T1000 (cell line): ENCODE measurements at places on chromosomes 5 and 9.
A peak's percentile ranks its signal among the peaks of the same experiment; 100 is the strongest.

GRCh38 chr5:66882606-66883227, 286.5 kb downstream of the MAST4 start:
- DNase-seq: no peak

- no peak for DNase-seq
Observed at GRCh38 chr5:142307146-142307890, 17.5 kb downstream of the SPRY4 start.

GRCh38 chr9:137230705-137231371, at the start of gene SLC34A3:
SLC34A3 (plus strand) TSS chr9:137230901; CDS start chr9:137231703, 802 bp downstream.
- DNase-seq: no peak

DNA sequence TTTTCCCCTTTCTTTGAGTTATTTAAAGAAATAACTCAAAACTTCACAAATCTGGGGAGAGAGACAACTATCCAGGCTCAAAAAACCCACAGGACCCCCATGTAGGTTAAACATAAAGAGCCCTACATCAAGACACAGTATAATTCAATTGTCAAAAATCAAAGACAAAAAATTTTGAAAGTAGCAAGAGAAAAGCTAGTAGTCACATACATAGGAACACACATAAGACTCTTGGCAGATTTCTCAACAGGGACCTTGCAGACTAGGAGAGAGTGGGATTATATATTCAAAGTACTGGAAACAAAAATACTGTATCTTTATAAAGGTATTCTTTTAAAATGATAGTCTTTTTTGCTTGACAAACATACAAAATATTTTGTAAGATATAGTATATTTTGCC, 296.9 kb downstream of the OSTF1 start:
- no peak for DNase-seq

- DNase-seq: no peak
Observed at GRCh38 chr5:171840711-171841522, 55.3 kb downstream of the SMIM23 start.

- DNase-seq: no peak
Observed at GRCh38 chr5:178586396-178586795, 3.8 kb downstream of the COL23A1 start.

DNA sequence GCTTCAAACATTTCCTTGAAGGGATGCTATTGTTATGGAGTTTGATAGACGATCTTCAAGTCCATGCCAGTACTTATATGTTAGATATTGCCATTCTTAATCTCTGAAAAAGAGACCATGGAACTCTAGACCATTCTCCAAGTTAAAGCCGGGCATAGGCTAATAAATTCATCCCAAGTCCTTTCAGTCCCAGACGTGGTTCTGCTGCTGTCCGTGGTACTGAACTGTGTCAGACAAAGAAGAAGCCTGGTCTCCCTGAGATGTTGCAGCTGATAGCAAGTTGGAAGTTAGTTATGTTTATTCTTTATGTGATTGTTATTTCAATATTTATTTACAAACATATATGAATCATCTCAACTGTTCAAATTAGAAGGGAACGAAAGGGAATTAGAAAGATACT, 158.7 kb downstream of the NMUR2 start:
- peak; percentile 1 for DNase-seq

DNA sequence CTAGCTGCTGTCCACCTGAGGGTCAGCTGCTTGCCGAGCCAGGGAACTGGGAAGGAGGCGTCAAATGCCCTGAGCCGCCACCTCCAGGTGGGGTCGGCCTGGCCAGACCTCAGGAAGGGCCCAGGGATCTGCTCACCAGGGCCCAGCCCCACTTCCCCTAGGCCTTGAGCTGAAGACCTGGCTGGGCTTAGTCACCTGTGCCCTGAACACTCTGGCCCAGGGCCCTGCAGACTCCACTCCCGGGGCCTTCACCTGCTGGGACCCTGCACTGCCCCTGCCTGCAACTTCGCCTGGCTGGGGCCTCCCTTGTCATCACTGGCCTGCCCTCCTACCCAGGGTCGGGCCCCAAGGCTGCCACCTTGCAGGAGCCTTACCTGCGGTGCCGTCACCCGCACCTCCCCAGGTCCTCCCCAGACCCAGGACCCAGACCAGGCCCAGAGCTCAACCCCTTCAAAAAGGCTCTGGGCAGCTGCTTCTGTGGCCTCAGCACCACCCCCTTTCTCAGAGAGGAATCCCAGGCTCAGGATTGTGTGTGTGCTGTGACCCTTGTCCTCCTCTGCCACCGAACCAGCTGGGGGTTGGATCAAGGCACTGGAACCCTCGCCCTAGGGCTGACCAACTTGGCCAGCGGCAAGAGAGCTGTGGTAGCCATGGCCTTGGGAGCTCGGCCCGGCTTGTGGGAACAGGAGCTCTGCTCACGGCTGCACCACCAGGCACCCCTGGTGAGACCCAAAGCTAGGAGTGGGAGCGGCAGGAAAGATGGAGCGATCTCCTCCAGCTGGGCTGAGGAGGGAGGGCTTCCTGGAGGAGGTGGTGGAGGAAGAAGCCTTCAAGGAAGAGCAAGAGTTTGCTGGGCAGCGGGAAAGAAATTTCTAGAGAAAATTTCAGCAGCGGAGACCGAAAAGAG, 1.2 kb upstream of the NELFB start:
- no peak for DNase-seq

GRCh38 chr5:23014266-23014665, 161.1 kb upstream of the CDH12 start:
- no peak for DNase-seq

GRCh38 chr9:91141407-91141965, 220.2 kb downstream of the AUH start:
- DNase-seq: no peak

GRCh38 chr5:158988987-158989730, 110.6 kb downstream of the EBF1 start:
- no peak for DNase-seq
